ENCODE measurements at places on chromosomes 6 and 20.

- DNase-seq = no peak
These were observed 128.1 kb downstream of the ADAT2 start for GRCh38 chr6:143322386-143322785.

DNA sequence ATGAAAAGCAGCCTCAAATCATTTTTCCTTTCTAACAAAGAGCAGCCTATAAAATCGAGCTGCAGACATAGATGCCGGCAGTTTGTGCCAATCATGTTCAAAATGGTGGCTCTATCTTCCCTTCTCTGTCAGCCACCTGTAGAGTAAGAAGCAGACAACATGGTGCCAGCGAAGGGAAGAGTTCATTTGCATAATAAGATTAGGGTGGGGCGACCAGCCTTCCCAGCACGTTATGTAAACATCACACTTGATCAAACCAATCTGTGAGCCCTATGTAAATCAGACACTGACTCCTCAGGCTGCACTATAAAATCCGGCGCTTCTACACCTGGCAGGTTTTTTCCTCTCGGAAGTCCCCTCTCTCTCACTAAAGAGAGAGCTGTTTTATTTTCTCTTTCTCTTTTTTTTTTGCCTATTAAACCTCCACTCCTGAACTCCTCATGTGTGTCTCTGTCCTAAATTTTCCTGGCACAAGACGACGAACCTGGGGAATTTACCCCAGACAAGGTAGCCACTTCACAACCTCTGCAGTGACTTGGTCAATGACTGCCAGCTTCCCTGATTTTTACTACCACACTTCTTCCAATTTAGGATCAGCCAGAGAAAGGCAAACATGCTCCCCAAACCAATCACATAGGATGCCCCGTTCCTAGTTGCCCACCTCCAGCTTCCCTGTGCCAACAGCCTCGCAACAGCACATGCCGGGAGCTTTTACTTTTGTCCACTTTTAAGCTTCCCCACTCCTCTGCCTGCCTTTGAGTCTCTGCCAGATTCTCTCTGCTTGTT, 12.9 kb downstream of the TPMT start:
- DNase-seq = no peak

- no peak for DNase-seq
These were observed 19.9 kb downstream of the HLA-DPB1 start for GRCh38 chr6:33095681-33096080.

DNA sequence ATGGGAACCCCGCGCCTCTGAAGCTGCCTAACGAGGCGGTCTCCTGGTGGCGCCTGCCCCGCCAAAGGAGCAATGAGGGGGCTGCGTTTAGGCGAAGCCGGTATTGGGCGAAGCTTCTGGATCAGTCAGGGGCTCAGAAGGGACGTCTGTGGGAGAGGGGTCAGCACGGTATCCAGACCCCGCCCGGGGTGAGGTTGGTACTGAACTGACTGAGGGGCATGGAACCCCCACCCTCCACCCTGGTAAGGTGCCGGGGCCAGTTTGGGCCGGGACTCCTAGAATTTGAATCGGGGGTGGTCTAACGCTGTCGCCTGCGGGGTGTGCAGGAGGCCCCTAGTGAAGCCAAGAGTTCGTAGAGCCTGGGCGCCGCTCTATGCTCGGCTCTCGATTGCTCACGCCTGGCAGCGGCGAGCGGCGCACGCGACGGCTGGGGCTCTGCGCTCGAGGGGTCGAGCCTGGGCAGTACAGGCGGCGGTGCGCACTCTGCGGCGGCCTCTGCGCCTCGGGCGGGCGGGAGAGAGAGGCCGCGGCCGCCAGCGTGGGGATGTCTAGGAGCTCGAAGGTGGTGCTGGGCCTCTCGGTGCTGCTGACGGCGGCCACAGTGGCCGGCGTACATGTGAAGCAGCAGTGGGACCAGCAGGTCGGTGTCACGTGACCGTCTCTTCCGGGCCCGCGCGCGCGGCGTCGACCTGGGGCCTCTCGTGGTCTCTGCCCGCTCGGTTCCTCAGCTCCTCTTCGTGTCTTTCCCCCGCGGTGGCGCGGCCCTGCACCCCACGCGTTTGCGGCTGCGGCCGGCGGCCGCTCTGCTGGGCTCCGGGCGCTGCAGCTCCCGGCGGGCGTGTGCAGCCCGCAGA, at the start of the genes KAT14 and PET117:
Gene KAT14, plus strand, starts transcription at position 452 of the 854 bp plus-strand sequence. CDS start 4,798 bp downstream, outside the sequence.
Gene PET117, plus strand, starts transcription at position 452 of the 854 bp plus-strand sequence. Its CDS starts 93 bp downstream, at position 545.
- DNase-seq = peak; percentile 30

Data from SIG-M5 (cell line).